ENCODE measurements at places on chromosomes 5 and 9. TPM values are rescaled to one million over a fixed set of nuclear protein-coding genes. Genes with fewer than 3 reads are reported as not detected.

DNA sequence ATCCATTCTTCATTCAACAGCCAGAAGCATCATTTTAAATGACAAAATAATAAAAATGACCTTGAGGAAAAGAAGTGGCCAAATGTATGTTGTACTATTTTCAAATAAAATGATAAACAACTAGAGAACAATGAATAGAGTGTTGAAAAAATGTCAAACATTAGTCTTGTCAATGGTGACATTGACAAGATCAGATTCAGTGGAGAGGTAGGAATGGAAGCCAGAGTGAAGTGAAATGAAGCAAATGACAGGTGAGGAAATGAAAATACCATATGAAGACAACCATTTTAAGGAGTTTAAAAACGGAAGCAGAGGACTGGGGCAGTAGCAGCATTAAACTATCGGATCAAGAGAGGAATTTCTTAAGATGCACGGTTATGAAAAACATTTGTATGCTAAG is 38.2 kb upstream of the COX7C start:
- DNase-seq, result no peak

DNA sequence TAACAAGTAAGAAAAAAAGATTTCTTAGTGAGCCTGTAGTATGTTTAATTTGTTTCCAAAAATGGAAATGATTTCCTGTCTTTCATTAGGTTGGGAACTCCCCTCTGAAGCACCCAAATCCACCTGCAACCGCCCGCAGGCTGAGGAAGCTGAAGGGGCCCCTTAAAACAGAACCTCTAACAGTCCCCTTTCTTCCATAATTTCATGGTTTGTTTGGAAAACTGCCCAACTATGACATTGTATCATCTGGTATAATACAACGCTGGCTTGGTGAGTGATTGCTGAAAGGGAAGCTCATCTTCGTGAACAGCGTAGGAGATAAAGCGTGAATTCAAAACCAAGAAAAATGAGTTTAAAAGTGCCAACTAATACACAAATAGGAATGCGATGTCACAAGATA is 215.5 kb downstream of the FSTL4 start:
- no peak for DNase-seq

The TMEM38B gene
- 10.6 TPM for total RNA-seq

- no peak for DNase-seq
Measured at GRCh38 chr9:130869250-130869649, 27.4 kb downstream of the QRFP start.

The CHSY3 gene
- total RNA-seq, result not detected
